ENCODE measurements at places on chromosomes 3 and 15. TPM values are rescaled to one million over a fixed set of nuclear protein-coding genes. Genes with fewer than 3 reads are reported as not detected.

DNA sequence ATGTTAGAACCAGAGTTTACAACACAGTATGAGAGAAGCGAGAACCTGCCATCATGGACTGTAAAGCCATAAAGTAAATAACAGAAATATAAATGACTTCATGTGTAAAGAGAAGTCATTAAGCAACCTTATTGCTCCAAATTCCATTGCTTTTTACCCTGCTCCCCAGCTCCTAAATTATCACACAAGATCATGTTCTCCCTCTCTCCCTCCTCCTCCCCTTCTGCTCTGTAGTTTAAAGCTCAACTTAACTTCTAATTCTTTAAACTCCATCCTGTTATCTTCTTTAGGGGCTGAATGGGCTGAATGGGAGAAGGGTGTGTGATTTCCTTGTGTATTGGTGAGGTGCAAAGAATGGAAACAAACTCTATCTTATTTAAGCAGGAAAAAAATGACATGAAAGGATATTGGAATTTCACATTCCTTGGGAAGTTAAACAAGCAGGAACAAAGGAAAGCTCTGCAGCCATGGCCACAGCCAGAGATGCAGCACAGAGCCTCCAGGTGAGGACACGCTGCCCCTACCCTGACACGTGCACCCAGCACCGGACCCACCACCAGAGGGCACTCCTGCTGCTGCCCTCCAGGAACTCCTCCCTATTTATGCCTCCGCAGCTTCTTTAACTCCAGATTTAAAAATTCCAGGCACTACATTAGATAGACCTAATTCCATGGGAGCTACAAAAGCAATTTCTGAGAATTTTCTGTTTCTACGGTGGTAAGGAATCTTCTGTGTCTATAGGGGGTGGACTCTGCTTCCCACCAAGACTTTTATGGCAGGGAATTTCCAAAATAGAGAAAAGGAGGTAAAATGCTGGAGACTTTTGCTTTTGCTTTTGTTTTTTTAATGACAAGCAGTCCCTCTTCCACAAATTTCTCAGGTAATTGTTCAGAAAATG is 76.9 kb upstream of the ABI3BP start:
- peak; percentile 27 for DNase-seq

GRCh38 chr3:50676031-50676705 is 1.4 kb downstream of the DOCK3 start:
- DNase-seq: no peak

DNA sequence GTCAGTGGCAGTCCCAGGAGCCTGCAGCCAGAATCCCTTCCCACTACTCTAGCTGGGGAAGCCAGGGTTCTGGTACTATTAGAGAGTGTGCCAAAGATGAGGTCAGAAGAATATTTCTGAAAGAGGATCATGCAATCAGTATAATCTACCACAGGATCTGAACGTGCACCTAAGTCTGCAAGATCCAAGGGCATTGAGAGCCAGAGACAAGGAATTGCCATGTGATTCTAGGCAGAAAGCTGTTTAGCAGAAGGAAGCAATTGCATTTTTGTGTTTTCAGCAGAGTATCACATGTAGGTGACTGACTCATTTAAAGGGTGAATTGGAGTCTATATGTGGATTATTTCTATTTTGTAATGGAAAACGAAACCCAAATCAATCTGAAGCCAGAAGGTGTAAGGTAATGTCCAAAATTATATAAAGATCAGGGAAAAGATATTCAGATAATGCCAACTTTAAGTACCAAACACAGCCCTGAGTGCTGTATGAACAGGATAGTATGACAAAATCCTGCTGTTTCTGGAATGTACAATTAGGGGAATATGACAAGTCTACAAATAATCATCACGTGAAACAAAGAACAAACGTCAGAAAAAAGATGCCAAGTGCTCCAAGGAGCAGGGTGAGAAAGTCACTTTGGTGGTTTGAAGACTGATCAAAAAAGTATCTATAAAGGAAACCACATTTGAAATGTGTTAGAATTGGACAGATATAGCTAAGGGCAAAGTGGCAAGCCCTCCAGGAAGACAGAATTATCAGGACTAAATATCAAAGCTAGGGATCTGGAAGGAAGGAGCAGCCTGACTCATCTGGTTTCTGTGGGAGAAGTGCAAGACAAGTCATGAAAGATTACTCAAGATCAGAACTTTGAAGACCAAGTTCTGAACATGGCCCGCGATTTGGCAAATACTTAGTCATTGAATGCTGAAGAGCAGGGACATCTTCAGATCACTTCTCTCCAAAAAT is 1036.6 kb downstream of the NTRK3 start:
- DNase-seq: no peak

GRCh38 chr3:30315447-30315846 is 291.0 kb upstream of the TGFBR2 start:
- DNase-seq: no peak

DNA sequence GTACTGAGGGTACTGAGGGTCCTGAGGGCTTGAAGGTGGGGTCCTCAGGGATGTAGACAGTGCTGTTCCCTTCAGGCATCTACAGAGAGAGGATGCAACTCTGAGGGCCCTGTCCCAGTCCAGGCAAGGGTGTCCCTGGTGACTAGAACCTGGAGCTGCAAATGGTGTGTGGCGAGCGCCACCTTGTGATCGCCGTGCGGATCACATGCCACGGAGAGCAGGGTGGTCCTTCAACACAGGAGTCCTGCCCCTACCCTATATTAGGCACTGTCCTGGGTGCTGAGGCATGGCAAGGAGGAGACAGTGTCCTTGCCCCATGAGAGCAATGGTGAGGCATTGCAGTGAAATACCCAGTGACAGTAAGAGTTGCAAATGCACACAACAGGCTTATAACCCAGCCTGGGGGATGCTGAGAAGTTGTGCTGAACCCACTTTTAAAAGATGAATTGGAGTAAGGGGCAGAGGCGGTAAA is 23.6 kb downstream of the RHCG start:
- peak; percentile 47 for DNase-seq

DNA sequence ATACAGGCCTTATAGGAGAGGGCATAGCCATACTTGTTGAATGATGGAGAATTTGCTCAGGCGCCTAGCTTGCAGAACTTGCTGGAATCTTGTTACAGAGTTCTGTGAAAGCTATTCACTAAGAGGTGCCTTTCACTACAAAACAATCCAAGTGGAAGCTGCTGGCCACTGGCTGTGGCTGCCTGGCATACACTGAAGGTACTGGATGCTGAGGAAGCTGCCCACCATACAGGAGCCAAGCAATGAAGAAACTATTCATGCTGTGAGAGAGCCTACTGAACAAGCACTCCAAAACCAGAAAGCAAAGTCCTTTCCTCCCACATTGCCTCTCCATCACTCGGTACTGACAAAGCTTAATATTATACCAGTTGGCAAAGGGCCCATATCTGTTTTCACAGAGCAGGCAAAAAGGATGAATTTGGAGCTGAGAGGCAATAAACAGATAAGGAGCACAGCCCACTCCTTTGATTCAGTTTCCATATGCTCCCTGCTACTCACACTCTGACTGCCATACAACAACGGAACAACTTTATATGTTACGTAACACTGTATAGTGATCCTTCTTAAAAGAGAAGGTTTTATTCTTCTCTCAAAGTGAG is 192.6 kb upstream of the ALCAM start:
- DNase-seq: no peak

- no peak for DNase-seq
Measured at GRCh38 chr15:49135342-49135857, 20.0 kb downstream of the COPS2 start.

DNA sequence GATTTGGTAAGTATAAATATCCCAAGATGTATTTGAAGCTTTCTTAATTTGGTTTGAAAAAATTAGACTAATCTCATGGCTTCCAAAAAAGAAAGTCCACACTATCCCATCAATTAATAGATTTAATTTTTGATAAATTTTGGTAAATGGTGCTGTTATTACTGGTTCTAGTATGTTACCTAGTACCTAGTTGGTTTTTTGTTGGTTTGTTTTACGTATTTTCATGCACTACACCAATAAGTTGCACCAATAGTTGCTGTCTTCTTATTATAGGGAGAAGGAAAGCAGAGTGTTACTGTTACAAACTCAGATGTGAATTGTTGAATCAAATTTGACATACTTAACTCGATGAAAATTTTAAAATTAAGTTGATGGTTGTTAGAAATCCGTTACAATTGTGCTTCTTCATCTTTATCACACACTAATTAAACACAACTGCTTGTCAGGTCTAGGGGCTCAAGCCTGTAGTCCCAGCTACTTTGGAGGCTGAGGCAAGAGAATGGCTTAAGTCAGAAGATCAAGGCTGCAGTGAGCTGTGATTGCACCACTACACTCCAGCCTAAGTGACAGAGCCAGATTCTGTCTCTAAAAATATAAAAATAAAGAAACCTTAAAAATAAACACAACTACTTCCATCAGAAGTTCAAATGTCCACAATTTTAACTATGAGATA is 23.1 kb upstream of the MBNL1 start:
- DNase-seq: no peak

STAG1 gene
- total RNA-seq: 22.4 TPM

RBPMS2 gene
- 1.2 TPM for total RNA-seq

GJD2 gene
- total RNA-seq: not detected

EFL1 gene
- 22.8 TPM for total RNA-seq

FEZF2 gene
- total RNA-seq: not detected

MESP2 gene
- total RNA-seq: not detected

CA12 gene
- total RNA-seq: 29.6 TPM

WDR93 gene
- 0.17 TPM for total RNA-seq

Data from NCI-H460 (cell line).